ENCODE measurements at places on chromosomes 7 and 10.
A peak's percentile ranks its signal among the peaks of the same experiment; 100 is the strongest.

- no peak for DNase-seq
Measured at GRCh38 chr7:154791611-154792010, 211.3 kb downstream of the PAXIP1 start.

GRCh38 chr7:146862415-146862814 lies 745.8 kb downstream of the CNTNAP2 start:
- no peak for DNase-seq

- no peak for DNase-seq
Measured at GRCh38 chr10:46091080-46091827, 45.2 kb upstream of the MSMB start.

GRCh38 chr7:22094413-22095342 lies 149.0 kb upstream of the CDCA7L start:
- no peak for DNase-seq

GRCh38 chr7:30202671-30203070 lies 67.9 kb downstream of the MTURN start:
- DNase-seq: no peak

GRCh38 chr7:131196803-131197202 lies 130.9 kb upstream of the MKLN1 start:
- peak; percentile 38 for DNase-seq

DNA sequence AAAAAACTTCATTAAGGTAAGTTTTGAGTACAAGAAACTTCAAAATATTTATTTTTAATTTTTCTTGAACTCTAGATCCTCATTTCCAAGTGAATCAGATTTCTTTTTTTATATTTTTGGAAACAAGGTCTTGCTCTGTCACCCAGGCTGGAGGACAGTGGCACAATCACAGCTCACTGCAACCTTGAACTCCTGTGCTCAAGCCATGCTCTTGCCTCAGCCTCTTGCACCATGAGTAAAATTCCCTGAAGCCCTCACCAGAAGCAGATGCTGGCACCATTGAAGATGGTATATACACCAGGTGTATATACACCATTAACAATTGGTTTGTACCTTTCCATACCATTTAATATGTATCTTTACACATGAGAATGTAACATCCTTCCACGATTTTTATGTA lies 45.1 kb upstream of the ODAD2 start:
- no peak for DNase-seq

DNA sequence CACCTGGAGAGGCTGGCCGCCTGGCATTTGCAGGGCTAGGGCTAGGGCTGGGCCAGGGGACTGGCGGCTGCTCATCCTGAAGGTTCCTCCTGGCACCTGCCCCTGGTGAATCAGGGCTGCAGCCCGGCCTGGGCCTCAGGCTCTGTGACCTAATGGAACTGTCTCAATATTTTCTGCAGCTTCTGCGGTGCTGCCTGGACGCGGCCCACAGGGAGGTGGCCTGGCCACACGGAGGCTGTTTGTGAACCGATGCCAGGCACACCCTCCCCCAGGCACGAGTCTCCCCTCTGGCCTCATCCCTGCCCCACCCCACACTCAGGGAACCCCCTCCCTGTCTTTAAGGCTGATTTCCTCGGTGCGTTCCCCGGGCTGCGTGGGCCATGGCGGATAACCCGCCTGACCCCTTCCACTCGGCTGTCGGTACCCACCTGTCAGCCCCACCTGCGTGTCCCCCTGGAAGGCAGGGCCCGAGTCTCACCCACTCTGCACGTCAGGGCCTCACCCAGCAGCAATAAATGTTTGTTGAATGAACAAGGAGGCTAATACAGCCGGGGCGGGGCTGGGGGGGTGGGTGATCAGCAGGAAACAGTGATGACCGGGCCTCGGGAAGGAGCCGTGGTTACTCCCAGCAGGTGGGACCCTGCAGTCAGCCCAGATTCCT lies 54.5 kb upstream of the DNAJB6 start:
- DNase-seq: no peak

GRCh38 chr7:90661290-90662151 lies 65.4 kb downstream of the CDK14 start:
- DNase-seq: no peak

DNA sequence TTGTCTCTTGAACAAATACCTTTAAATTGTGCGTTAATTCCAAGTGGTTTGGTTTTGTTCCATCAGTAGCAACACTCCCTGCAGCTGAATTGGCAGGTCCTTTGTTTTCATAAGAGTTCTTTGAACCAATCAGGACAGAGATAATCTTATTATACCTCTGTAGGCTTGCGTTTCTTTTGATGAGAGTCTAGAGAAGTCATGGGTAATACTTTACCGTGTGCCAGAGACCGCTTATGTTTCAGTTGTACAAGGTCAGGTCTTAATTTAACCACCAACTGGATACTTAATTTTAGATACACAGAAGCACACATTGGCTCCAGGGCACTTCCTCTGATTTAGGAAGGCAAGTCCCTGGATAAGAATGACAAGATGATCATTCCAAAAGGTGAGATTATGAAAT lies at the start of gene ASB15:
TSS of gene ASB15 (plus strand) at position 292 of the 400 bp plus-strand sequence. CDS start 12,682 bp downstream, outside the sequence.
- DNase-seq: no peak

- DNase-seq: peak; percentile 2
Measured at GRCh38 chr10:92173996-92174395, 116.9 kb downstream of the CPEB3 start.

GRCh38 chr7:113768387-113768786 lies 150.4 kb downstream of the PPP1R3A start:
- DNase-seq: no peak

- DNase-seq: no peak
Measured at GRCh38 chr7:97270280-97270679, 152.8 kb downstream of the SDHAF3 start.

GRCh38 chr7:114160925-114161324 lies 242.1 kb upstream of the PPP1R3A start:
- no peak for DNase-seq

- no peak for DNase-seq
Measured at GRCh38 chr10:123890226-123890625, 1.4 kb downstream of the CPXM2 start.

- DNase-seq: no peak
Measured at GRCh38 chr10:68598978-68599770, 39.0 kb downstream of the TET1 start.

- DNase-seq: no peak
Measured at GRCh38 chr7:126302639-126303038, 950.1 kb downstream of the GRM8 start.

GRCh38 chr7:122975341-122975740 lies 20.2 kb downstream of the TAS2R16 start:
- no peak for DNase-seq

DNA sequence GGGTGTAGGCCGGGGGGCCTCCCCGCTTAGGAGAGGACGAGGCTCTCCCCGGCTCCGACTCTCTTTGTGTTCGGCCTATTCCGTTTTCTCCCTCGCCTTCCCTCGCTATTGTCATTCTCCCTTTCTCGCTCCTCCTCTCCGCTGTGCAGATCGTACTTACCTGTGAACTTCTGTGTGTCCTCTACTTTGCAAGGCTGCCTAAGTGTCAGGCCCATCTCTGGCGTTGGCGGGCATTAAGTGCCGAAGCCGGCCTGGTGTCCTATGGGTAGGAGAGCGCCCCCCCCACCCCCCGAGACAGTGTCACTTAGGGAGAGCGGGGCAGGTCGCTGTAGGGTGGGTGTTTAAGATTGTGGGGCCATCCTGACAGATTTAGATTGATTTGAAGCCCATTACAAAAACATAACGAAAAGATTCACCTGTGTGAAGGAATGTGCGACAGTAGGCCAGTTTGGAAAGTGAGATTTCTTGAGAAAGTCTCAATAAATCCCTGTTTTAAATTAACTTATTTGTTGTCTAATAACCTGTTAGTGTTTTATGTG lies 579 bp downstream of the RBM33 start:
- DNase-seq: peak; percentile 24

- no peak for DNase-seq
Measured at GRCh38 chr10:71525721-71526120, 129.0 kb downstream of the CDH23 start.

Data from neuronal stem cell (in vitro differentiated cells).